ENCODE measurements at places on chromosomes 3 and 15. TPM values are rescaled to one million over a fixed set of nuclear protein-coding genes. Genes with fewer than 3 reads are reported as not detected.

- DNase-seq = no peak
Observed at GRCh38 chr3:132196113-132196512, 121.1 kb upstream of the ACP3 start.

GRCh38 chr3:14203521-14204079 is 25.0 kb downstream of the LSM3 start:
- no peak for DNase-seq

GRCh38 chr3:87198774-87199173 is 28.3 kb upstream of the CHMP2B start:
- DNase-seq = no peak

- no peak for DNase-seq
Observed at GRCh38 chr3:100020876-100021644, 93.2 kb downstream of the FILIP1L start.

- DNase-seq = no peak
Observed at GRCh38 chr3:71876135-71877105, 91.5 kb upstream of the PROK2 start.

DNA sequence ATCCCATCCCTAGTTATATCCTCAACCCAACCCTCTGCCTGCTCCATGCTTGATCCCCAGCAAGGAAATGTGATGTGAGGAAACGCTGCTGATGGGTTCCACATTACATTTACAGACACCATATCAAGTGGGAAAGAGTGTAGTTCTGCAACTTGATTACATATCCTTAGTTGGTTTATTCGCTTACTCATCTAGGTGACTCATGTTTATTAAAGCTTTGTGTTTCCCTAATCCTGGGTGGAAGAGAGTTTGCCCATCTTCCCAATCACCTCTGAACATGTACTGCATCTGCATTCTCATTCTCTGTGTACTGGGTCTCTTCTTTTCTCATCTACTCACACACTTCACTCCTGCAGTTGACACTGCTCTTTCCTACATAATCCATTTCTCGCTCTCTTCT is 91.7 kb upstream of the PDZRN3 start:
- DNase-seq = no peak

SV2B gene
- 9.6 TPM for total RNA-seq

DNA sequence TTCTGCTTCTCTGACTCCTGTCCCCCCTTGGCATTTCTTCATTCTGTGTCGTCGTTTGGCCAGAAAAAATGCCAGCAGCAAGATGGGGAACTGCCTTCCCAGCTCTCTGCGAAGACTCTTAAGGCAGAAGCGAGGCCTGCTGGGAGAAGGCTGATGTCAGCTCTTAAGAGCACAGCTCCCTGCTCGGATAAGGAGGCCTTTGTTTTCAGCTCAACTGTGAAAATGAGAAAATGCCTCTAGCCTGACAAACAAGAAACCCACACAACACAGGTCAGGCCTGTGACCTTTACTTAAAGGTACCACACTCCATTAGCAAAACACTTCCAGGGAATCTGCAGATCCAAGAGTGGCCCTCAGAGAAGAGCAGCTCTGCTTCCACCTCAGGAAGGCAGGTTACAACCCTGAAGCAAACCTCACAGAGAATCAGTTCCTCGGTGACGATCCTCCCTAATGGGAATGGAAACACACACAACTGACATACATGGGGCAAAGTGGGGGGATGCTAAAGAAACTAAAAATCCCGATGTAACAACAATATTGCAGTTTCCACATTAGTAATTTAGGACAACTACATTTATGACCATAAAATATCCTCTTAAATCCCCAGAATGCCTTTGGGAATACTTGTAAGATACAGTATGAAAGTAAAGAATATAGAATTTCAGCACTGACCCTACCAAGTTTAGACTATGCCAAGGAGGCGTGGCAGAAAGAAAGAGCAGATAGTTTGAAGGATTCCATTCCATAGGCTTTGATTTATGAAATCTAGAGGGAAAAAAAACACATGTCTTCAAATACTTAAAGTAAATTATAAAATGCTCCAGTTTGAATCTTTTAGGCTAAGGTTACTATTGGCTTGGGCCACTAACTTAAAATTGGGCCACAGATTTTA is 52.1 kb downstream of the VGLL4 start:
- DNase-seq = no peak

DNA sequence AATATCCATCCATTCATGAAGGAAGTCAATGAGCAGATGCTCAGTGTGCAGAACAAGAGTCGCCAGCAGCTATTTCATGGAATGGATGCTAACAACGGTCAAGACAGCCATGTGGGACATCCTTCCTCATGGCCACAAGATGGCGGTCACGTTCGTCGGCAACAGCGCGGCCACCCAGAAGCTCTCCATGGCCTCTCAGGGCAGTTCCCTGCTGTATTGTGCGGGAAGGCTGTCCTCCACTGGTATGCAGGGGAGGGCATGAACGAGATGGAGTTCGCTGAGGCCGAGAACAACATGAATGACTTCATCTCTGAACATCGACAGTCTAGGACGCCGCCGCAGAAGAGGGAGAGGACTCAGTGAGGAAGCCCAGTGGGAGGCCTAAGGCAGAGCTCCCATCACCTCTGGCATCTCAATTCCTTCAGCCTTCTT is 208.3 kb downstream of the TJP1 start:
- no peak for DNase-seq

DNA sequence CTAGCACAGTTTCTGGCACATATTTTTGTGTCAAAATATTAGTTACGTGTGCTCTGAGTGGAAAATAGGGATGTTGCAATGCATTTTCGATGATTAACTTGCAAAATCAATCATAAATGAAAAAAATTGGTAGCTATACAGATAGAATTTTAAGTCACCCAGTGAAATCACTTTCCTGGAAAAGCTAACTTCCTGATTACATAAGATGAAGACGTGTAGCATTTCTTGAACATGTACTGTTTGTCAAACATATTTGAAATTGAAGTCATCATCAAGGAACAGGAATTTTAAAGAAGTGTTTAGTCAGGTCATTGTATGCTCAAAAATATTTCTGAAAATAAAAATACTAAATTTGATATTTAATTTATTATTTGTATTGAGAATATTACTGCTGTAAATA is 977.7 kb downstream of the PLOD2 start:
- DNase-seq = no peak

- DNase-seq = no peak
Observed at GRCh38 chr3:70556056-70556455, 243.6 kb upstream of the MDFIC2 start.

SIDT1 gene
- total RNA-seq = 7.4 TPM

ATP13A5 gene
- total RNA-seq = not detected

FOXB1 gene
- not detected for total RNA-seq

GRCh38 chr3:110293660-110294059 is 778.0 kb upstream of the NECTIN3 start:
- DNase-seq = no peak

DNASE1L3 gene
- total RNA-seq = 2.3 TPM

GRCh38 chr15:85872125-85872524 is 77.4 kb upstream of the KLHL25 start:
- no peak for DNase-seq

DNA sequence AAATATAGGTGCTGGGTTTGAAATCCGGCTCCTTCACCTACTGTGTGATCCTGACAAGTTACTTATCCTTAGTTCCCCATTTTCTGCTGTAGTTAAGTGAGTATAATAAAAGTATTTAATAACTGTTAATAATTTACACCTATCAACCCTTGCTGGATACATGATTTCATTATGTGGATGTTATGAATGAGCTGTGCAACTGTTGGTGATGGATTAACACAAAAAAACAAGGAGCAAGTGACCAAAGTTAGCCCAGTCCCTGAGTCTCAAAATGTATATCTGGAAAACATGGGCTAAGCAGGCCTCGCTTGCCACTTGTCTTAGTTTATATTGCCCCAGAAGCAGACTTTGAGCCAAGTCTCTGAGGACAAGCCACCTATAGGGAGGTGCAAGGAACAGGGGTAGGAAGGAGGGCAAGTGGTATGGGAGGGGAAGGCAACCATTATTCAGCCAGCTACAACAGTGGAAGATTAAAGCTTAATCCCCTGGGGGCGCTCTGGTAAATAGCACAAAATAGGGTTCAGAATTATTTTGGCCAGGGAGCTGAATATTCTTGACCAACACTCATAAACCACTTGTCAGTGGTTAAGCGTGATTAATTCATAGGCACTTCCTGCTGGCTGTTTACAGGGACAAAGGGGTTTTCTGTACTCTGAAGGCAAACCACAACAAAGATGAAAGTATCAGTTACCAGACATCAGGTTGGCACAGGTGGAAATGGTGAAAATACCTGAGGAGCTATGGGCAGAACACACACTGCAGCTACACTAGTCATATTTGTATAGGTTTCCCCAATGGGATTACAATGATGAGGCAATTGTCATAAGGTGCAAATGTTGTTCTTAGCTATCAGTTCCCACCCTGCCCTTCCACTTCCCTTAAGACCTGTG is 76.2 kb downstream of the TRIM42 start:
- no peak for DNase-seq

DNA sequence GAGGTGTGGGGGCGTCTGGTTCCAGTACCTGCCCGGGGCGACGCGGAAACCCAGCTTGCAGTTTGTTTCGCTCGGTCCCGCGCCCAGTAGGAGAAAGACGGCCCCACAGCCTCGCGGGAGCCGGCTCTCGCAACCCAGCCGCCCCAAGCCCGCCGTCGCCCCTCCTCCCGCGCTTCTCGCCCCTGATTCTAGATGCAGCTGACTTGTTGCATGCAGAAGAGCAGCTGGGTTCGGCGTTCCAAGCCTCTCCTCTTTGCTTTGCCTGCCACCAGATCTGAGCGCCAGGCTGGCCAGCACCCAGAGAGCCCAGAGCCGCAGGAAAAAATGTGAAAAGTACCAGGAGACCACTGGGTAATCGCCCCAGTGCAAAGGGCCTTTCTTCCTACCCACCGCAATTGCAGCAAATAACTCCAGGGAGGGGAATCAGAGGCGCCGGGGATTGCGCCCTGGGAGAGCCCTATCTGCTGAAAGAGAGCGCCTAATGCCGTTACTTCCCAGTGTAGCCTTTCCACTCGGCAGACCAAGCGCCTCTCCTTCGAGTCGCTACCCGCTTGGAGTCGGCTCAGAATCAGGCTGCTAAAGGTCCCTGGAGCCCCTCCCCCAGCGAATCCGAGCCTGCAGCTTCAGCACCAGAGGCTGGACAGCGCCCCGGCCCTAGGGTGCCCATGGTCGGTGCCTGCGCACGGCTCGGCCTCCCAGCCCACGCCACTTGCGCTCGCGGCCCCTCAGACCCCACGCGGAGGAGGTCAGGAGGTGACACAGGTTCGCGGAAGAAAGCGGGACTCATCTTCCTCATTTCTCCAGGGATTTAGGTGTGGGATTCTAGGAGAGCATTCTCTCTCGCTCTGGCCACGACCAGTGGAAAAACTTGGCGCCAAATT is 15.7 kb upstream of the AEN start:
- no peak for DNase-seq

PCYT1A gene
- 87.5 TPM for total RNA-seq

- DNase-seq = no peak
Observed at GRCh38 chr3:57446318-57446841, 97.8 kb downstream of the DNAH12 start.

DNA sequence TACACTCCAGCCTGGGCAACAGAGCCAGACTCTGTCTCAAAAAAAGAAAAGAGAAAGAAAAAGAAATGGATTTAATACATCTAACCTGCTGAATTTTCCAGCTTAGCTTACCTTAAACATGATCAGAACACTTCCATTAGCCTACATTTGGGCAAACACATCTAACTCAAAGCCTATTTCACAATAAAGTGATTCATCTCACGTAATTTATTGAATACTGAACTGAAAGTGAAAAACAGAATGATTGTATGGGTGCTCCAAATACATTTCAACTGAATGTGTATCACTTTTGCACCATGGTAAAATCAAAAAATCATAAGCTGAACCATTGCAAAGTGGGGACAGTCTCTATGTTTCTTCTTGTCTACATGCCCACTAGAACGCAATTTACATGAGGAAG is 9.0 kb downstream of the PIK3R4 start:
- no peak for DNase-seq

- no peak for DNase-seq
Observed at GRCh38 chr3:196499061-196499460, 4.5 kb downstream of the RNF168 start.

DNA sequence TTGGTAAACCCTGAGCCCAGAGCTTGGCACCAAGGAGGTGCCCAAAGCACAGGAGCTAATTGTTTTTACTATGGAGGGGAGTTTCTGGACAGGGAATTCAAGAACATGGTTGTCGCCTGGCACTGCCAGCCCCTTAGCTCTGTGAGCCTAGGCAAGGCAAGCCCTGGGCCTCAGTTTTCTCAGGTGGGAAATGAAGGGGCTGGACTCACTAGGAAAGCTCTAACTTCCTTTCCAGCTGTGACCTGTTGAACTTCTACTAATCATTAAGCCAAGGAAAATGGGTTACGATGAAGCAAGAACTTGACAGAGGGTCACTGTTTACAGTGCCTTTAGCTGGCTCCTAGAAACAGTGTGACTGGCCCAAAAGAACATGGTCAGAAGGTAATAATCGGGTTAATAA is 277.2 kb downstream of the SHQ1 start:
- DNase-seq = no peak

DNA sequence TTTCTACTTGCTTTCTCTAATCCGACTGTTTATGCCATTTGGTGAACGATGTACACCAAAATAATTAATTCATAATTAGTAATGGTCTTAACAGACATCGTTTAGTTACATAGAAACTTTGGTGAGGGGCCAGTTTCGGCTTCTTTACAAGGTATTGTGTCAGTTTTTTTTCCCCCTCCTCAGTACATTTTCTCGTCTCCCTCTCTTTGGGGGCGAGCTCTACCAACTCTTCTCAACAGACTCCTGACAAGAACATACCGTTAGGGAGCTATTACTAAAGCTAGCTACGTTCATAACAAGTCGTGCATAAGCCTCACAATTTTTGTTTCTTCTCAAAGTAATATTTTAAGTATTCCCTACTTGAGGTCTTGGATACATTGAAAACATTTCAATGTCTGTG is 1.4 kb downstream of the U2SURP start:
- no peak for DNase-seq

- no peak for DNase-seq
Observed at GRCh38 chr3:182252802-182253201, 540.5 kb upstream of the ATP11B start.

ATP11B gene
- 59.2 TPM for total RNA-seq

DNA sequence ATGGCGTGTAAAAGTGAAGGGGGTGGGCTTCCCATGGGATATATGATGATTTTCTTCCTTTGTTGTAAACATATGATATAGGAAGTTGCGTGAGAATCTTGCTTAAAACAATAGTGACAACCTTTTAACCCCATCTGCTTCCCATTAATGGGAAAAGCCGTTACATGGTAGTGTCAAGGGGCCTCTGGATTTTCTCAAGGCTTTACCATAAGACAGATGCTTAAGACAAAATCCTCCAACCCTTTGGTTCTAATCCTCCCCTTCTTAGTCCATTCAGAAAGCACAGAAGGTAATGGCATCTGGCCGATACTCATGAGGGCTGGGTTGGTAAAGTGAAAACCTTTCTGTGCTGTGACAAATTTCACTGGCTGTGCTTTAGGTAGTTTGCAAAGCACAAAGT is 25.0 kb downstream of the DPH3 start:
- no peak for DNase-seq
